Uterine smooth muscle cell (primary cell): ENCODE measurements at places on chromosomes 7 and 10. TPM values are rescaled to one million over a fixed set of nuclear protein-coding genes. Genes with fewer than 3 reads are reported as not detected.

The TMEM176B gene
- total RNA-seq, result 0.12 TPM in 1 of 2 replicates, not detected in the other

The STEAP1B gene
- 10.7 and 23.6 TPM in 2 replicates for total RNA-seq

The CLRN3 gene
- total RNA-seq, result not detected in 2 replicates

The IL2RA gene
- total RNA-seq, result not detected in 2 replicates

The PIP gene
- total RNA-seq, result not detected in 2 replicates

The ANTXRL gene
- total RNA-seq, result not detected in 2 replicates

The AOAH gene
- total RNA-seq, result not detected in 2 replicates

The CNOT4 gene
- 5.9 and 6.6 TPM in 2 replicates for total RNA-seq

The WNT8B gene
- not detected in 2 replicates for total RNA-seq

The LIPM gene
- total RNA-seq, result not detected in 2 replicates

The SVOPL gene
- total RNA-seq, result not detected in 2 replicates
